ENCODE measurements at places on chromosomes 4 and X. TPM values are rescaled to one million over a fixed set of nuclear protein-coding genes. Genes with fewer than 3 reads are reported as not detected.

The DCAF4L1 gene
- 0.36 TPM for total RNA-seq

The GPR34 gene
- 18.3 TPM for total RNA-seq

The UCP1 gene
- not detected for total RNA-seq

The PPARGC1A gene
- total RNA-seq = 2.6 TPM

The IL3RA gene
- total RNA-seq = 6.3 TPM

The FATE1 gene
- total RNA-seq = not detected

The RAB33A gene
- total RNA-seq = 0.69 TPM

The PCDH18 gene
- 17.2 TPM for total RNA-seq

The GRID2 gene
- total RNA-seq = 0.18 TPM

The MXD4 gene
- total RNA-seq = 45.7 TPM

The CDX4 gene
- not detected for total RNA-seq

The HMGN5 gene
- 7.1 TPM for total RNA-seq

The CTAG1A gene
- total RNA-seq = not detected

The CFI gene
- 33.7 TPM for total RNA-seq

The LIMCH1 gene
- total RNA-seq = 177 TPM

The ARHGAP6 gene
- total RNA-seq = 19.5 TPM

The ASB12 gene
- total RNA-seq = 0.45 TPM

The PRDM8 gene
- total RNA-seq = 3.6 TPM

The KLKB1 gene
- total RNA-seq = 1.2 TPM

The CFAP99 gene
- total RNA-seq = 0.13 TPM

The TMEM47 gene
- 123 TPM for total RNA-seq

The USP17L19 gene
- not detected for total RNA-seq

The ALPK1 gene
- 36.7 TPM for total RNA-seq

The PRDX4 gene
- 74.0 TPM for total RNA-seq

The SUPT20HL2 gene
- total RNA-seq = not detected

The GLRA3 gene
- not detected for total RNA-seq

The CHRDL1 gene
- total RNA-seq = 75.6 TPM

The SCRG1 gene
- 45.2 TPM for total RNA-seq

The SERPINA7 gene
- total RNA-seq = not detected

The CT45A6 gene
- total RNA-seq = not detected

The SPANXN5 gene
- not detected for total RNA-seq

The COL25A1 gene
- 8.1 TPM for total RNA-seq
